ENCODE measurements at places on chromosomes 6 and 20.

GRCh38 chr6:85436939-85437495 lies 12.9 kb upstream of the NT5E start:
- DNase-seq = no peak
- no peaks in the 10 kb centered on the region for H3K4me1 ChIP-seq
- H3K4me3 ChIP-seq = no peak overlapping the region

DNA sequence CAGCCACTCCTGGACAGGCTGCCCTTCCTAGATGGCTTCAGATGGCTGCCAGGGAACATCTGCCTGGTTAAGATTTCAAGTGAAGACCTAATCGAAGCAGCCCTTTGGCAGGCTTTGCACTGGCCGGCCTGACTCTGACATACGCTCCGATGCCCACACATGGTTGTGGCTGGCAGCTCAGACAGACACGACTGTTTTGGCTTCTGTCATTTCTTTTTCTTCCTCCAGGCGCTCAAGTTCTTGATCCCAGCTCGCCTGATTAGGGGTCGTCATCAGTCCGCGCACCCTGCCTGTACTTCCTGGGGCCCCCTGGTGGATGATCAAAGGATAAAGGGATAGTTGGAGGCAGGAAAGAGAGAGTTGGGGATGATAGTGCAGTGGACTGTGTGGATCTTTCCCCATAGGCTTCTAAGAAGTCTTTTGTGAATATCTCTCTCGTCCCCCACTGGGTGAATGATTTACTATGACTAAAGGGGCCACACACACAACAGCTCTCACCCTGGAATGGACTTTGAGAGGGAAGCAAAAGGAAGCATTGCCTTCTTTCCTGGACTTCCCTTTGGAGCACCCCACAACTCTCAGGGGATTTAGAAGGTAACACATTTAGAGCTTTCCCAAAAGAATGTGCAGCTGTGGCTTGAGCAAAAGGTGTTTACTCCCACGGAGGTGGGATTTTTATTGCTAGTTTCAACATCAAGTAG lies 21.4 kb upstream of the TRAM2 start:
- H3K27ac ChIP-seq = no peak overlapping the region
- no peaks in the 10 kb centered on the region for H3K27me3 ChIP-seq
- H3K36me3 ChIP-seq = no peaks in the 10 kb centered on the region
- H3K4me1 ChIP-seq = peaks cover 7% of the 10 kb centered on the region

GRCh38 chr6:6543181-6543879 lies 45.2 kb upstream of the LY86 start:
- H3K4me1 ChIP-seq = peaks cover 6% of the 10 kb centered on the region
- no peaks in the 10 kb centered on the region for H3K36me3 ChIP-seq
- H3K4me3 ChIP-seq = no peak overlapping the region
- no peak overlapping the region for H3K27ac ChIP-seq

DNA sequence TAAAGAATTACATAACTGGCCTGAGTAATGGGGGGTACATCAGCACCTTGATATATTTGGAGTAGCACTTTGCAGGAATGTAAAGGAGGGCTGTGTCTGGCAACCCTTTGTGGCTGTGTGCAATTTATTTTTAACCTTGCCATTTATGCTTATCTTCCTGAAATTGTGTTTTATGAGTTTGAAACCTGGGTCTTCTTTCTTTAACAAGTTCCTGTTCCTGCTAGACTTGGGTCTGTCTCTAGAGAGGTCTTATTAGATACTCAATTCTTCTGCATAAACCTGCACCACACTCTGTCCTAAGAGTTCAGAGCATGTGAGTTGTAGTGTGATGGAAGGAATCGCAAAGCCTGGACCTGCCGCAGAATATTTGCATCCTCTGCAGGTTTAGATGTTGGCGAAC lies 181.0 kb downstream of the JARID2 start:
- peaks cover 12% of the 10 kb centered on the region for H3K4me1 ChIP-seq
- H3K36me3 ChIP-seq = no peaks in the 10 kb centered on the region
- H3K27ac ChIP-seq = no peak overlapping the region
- H3K27me3 ChIP-seq = no peaks in the 10 kb centered on the region
- H3K4me3 ChIP-seq = no peak overlapping the region

DNA sequence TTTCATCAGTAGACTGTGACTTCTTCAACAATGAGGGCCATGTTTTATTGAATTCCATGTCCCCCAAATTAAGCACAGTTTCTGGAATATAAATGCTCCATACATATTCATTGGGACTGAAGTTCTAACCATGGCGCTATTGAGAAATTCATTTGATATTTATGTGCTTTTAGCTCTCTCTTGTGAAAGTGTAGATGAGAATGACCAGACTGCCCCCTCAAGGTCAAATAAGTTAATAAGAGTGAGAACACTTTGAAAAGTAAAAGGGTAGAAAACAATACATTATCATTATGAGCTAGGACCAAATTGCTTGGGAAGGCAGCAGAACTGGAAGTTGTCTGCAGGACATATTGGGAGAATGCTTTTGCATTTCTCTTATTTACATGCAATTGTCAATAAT lies 597.9 kb downstream of the EPM2A start:
- no peaks in the 10 kb centered on the region for H3K36me3 ChIP-seq
- no peak overlapping the region for H3K4me3 ChIP-seq
- no peak for DNase-seq
- no peaks in the 10 kb centered on the region for H3K4me1 ChIP-seq
- no peaks in the 10 kb centered on the region for H3K27me3 ChIP-seq

DNA sequence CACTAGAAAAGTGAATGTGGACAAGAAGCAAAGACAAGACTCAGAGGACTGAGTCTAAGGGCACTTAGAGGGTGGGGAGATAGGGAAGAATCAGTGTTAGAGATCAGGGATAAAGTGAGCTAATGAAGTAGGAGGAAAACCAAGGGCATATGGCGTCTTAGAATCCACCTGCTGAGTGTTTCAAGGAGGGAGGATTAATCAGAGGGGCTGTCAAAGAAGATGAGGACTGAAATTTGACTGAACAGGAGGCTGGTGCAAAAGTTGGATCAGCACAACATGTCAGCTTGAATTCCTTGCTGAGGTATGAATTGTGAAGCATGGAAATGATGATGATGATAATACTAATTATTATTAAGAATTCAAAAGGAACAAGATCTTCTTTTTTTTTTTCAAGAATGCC lies 39.4 kb downstream of the PLCB4 start:
- no peaks in the 10 kb centered on the region for H3K27me3 ChIP-seq
- no peaks in the 10 kb centered on the region for H3K36me3 ChIP-seq
- H3K27ac ChIP-seq = no peak overlapping the region
- no peak overlapping the region for H3K4me3 ChIP-seq
- H3K4me1 ChIP-seq = peaks cover 2% of the 10 kb centered on the region

- no peaks in the 10 kb centered on the region for H3K27me3 ChIP-seq
- no peak for DNase-seq
- no peaks in the 10 kb centered on the region for H3K36me3 ChIP-seq
- no peaks in the 10 kb centered on the region for H3K4me1 ChIP-seq
Observed at GRCh38 chr6:169837529-169838250, 86.3 kb downstream of the ERMARD start.

DNA sequence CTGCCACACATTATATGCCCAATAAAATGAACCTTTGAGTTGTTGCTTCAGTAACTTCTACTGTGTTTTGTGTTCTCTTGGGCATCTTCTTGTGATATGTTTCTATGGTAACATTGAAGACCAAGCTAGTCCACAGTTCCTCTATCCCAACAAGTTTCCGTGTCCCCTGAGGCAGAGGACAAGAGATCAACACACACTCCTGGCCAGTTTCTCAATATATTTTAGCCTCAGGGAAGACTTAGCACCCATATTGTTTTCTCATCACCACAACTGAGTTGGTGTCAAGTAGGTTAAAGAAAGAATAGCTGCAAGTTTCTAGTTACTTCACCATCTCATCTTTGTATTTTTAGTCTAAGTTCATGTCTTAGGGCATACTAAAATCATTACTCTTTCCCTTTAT lies 277.5 kb downstream of the UST start:
- H3K27me3 ChIP-seq = no peaks in the 10 kb centered on the region
- no peak for DNase-seq
- H3K4me3 ChIP-seq = no peak overlapping the region
- no peaks in the 10 kb centered on the region for H3K4me1 ChIP-seq
- H3K36me3 ChIP-seq = no peaks in the 10 kb centered on the region
- H3K27ac ChIP-seq = no peak overlapping the region

Measured in ovary (tissue), 10 donors.